Kidney glomerular epithelial cell (primary cell): ENCODE measurements at places on chromosomes 4 and X.

- DNase-seq = peak; percentile 32
These were observed 584.8 kb downstream of the PPARGC1A start for GRCh38 chr4:23305026-23305425.

DNA sequence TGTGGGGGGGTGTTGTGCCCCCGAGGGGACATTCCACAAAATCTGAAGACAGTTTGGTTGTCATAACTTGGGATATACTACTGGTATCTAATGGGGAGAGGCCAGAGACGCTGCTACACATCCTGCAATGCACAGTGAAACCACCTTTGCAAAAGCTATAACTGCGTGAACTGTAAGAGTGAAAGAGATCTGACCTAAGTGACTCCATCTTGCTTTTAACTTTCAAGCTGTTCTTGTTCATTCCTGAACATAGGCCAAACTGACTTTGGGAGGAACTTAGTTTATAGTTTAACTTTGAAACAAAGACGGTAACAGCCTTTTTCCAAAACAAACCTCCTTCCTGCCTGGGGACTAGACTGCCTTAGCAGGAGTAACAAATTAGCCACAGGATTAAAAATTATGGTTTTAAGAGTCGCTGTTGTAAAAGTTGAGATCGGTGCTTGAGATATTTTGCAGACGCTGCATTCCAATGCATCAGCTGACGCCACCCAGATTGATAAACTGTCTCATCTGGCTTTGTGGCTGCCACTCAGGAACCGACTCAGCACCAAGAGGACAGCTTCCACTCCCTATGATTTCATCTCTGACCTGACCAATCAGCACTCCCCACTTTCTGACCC lies 70.9 kb downstream of the ATXN3L start:
- DNase-seq = no peak

- peak; percentile 1 for DNase-seq
These were observed at the start of gene TMSB15A for GRCh38 chrX:102515975-102516941. Gene TMSB15A, minus strand, starts transcription at chrX:102516739.

- DNase-seq = no peak
These were observed 116.6 kb upstream of the RAI2 start for GRCh38 chrX:17977696-17978095.
